NCI-H2081 (cell line): ENCODE measurements at places on chromosomes 6 and 20.

- DNase-seq: no peak
These were observed 67.1 kb downstream of the TFAP2A start for GRCh38 chr6:10347561-10348327.

- peak; percentile 48 for DNase-seq
These were observed 68.0 kb upstream of the KCNQ5 start for GRCh38 chr6:72553531-72554511.

- DNase-seq: no peak
These were observed 189.5 kb downstream of the BMP7 start for GRCh38 chr20:57076951-57077350.

DNA sequence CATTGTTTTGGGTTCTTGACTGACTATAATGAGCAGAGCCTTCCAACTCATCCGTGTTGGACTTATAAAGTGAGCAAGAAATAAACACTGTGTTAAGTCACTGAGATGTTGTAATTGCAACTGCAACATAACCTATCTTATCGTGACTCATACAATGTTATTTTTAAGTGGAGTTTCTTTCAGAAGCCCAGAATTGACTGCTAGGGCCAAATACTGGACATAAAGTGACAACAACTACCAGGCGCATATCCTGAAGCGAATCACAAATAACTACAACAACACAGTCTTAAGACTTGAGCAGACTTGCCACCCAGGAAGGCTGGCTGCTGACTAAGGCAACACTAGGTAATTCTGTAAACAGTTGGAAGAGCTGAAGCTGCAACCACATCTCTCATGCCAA is 326.6 kb downstream of the COL12A1 start:
- no peak for DNase-seq

GRCh38 chr6:28353981-28354676 is 4.4 kb downstream of the ZKSCAN3 start:
- peak; percentile 54 for DNase-seq

- no peak for DNase-seq
These were observed 69.4 kb upstream of the BMP2 start for GRCh38 chr20:6698056-6698455.

DNA sequence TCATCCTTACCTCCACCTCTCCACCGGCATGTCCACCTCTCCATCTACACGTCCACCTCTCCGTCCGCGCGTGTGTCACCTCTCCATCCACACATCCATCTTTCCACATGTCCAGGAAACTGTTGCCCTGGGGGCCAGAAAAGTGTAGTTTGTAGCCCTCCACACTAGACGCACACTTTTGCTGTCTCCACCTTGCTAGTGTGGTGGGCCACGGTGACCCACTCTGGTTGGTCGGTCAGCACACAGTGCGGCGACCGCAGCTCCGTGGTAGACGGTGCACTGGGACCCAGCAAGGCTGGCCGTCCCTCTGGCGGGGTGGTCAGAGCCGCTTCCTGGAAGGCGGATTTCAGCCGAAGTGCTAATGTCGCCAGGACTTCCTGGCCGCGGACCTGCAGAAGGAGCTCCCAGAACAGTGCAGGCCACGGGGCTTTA is 268.6 kb downstream of the DLL1 start:
- DNase-seq: no peak

- no peak for DNase-seq
These were observed 41.3 kb downstream of the RSPH3 start for GRCh38 chr6:158958504-158959386.

DNA sequence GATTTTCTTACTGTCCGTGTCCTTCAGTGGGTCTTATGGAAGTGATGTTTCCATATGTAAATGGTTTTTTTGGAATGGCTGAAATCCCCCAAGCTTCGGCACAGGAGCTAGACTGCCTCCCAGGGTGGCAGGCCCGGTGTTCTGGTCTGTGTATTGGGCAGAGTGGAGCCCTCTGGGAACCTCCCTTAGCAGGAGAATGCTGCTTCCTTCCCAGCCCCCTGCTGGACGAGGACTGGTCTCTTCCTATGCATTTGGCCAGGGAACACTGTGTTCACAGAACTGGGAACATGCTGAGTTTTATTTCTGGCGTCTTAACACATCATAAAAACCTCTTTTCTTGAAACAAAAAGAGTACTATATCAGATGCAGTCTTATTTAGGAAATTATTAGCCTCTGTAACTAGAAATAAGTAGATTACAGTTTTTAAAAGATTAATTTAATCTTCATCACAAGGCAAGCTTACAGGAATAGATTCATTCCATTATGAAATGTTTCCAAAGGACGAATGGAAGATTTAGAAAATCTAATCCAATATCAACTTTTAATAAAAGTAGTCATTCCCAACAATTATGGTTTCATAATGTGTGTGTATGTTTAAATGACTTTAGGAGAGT is 56.6 kb downstream of the SYTL3 start:
- DNase-seq: no peak

GRCh38 chr20:33522256-33522820 is 32.4 kb downstream of the CBFA2T2 start:
- no peak for DNase-seq

DNA sequence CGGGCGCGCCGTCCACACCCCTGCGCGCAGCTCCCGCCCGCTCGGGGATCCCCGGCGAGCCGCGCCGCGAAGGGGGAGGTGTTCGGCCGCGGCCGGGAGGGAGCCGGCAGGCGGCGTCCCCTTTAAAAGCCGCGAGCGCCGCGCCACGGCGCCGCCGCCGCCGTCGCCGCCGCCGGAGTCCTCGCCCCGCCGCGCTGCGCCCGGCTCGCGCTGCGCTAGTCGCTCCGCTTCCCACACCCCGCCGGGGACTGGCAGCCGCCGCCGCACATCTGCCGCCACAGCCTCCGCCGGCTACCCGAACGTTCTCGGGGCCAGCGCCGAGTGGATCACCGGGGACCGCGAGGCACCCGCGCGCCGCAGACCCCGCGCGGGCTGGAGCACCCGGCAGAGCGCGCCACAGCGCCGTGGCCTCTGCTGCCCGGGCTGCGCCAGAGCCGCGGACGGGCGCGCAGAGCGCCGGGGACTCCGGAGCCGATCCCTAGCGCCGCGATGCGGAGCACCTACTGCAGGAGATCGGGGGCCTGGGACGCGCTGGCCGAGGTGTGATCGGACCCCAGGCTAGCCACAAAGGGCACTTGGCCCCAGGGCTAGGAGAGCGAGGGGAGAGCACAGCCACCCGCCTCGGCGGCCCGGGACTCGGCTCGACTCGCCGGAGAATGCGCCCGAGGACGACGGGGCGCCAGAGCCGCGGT is at the start of gene BMP2:
Gene BMP2 (plus strand): TSS at position 151 of the 692 bp plus-strand sequence. CDS start 2,441 bp downstream, outside the sequence.
- DNase-seq: peak; percentile 77

GRCh38 chr20:63878899-63879663 is 14.0 kb downstream of the TPD52L2 start:
- DNase-seq: no peak

- DNase-seq: no peak
These were observed 14.9 kb upstream of the TFAP2C start for GRCh38 chr20:56614196-56614595.

DNA sequence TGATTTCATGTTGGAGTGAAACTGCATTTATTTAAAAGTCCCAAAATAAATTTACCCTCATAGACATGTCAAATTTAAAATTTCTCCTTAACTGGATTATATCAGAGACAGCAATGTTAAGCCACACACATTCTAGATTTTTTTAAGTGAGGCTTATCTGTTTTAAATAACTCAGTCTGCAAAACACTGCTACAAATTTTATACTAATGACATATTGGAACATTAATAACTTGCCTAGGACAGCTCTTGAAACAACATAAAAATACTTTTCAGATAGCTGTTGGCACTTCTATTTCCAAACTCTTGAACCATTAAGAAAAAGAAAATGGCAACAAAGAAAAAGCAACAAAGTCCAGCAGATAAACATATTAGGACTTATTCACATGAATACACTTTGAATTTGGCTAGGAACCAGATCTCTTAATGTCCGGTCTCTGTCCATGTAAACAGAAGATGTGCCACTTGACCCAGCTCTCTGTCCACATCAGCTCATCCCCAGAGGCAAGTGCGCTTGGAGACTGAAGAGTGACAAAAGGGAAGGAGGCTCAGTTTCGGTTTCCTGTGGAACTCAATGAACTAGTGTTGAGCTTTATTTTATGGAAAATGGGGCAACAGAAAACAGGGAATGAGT is 219.3 kb upstream of the THBS2 start:
- no peak for DNase-seq

DNA sequence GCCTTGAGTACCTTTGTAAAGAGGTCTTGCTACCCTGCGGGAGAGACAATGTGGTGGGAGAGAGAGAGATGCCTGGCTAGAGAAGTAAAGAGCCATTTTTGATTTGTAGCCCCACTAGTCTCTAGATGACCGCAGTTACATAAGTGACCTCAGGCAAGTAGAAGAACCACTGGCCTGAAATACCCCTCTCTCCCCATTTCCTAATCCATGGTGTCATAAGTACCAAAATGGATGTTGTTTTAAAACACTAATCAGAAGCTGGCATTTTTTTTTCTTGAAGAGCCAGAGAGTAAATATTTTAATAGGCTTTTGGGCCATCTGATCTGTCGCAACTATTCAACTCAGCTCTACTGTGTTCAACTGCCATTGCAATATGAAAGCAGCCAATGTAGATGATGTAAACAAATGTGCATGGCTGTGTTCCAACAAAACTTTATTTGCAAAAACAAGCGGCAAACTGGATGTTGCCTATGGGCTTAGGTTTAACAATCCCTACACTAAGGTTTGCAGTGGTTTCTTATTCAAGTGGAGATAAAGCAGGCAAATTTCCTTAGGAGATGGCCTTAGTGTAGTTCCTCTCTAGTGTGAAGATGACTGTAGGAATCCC is 36.5 kb downstream of the RARS2 start:
- DNase-seq: no peak

DNA sequence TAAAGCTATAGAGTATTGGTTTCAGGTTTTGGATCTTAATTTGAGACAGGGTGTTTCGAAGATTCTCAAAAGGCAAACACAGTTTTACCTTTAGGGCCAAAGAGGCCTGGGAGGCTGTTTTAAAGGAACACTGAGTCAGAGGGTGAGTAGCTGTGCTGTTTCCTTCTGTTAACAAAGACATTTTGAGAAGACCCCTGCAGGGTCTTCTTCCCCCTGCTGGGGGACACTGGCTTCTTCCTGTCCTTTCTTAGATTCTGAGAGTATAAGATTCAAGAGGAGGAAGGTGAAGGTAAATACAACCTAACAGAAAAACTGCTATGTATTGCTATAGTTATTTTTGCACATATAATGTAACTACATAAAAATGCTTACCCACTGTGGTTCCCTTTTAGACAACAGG is 19.0 kb downstream of the HS3ST5 start:
- DNase-seq: no peak

DNA sequence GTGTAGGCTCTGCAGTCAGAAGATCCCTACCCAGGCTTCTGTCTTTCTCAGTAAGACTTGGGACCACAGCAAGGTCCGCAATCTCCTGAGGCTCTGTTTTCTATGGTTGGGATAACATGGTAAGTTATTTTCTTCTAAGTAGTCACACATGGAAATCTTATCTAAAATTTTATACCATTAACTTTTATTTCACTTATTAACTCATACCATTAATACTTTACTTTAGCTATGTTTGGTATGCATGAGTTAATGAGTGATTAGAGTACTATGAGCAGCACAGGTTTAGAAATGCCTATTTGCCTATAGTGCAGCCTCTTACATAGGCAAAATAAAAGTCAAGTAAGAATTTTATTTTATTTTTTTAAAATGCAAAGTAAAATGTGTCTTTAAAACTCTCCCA is 27.2 kb downstream of the GINM1 start:
- no peak for DNase-seq

DNA sequence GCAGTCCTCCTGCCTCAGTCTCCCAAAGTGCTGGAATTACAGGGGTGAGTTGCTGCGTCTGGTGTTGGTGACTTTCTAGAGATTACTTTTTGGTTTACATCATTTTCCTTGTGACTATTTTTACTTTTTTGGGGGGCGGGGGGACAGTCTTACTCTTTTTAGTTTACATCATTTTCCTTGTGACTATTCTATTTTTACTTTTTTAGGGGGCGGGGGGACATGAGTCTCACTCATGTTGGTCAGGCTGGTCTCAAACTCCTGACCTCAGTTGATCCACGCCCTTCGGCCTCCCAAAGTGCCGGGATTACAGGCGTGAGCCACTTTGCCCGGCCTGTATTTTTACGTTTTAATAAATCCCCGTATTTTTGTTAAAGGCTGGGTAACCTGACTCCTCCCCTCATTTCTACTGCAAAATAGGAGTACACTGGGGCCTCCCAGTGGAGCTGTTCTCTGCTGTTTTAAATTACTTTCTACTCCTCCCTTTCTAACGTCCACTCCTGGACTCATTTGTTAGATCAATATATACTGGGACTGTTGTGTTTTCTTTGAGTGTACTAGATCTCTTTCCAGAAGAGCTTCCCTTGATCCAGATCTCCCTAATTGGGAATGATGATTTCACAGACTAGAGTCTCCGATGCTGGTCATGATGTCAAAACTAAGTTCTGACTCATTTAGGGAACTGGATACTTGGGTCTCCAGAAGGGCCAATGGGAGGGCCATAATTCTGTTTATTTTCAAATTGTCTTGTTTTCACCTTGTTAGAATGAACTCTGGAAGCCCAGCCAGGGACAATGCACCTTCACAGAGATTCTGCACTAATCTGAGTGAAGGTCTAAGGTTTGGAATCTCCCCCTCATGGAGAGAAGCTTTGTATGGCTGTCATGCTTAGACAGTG is 9.2 kb downstream of the HSPA1B start:
- DNase-seq: no peak

DNA sequence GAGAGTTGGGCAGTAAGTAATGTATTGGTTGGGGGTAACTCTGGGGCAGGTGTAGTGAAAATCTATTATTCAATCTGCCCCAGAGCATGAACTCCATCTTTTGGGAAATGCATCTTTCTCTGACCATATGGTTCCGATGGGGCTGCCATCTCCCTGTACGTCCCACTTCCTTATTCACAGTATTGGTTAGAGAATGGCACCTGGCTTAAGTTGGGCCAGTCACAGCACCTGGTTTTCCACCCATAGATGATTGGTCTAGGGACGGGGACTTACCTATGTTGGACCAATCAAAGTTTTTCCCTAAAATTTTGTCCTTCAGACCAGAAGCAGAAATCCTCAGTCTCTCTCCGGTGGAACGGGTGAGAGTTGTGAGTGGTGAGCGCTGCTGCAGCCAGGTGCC is 2.2 kb upstream of the RALY start:
- no peak for DNase-seq

DNA sequence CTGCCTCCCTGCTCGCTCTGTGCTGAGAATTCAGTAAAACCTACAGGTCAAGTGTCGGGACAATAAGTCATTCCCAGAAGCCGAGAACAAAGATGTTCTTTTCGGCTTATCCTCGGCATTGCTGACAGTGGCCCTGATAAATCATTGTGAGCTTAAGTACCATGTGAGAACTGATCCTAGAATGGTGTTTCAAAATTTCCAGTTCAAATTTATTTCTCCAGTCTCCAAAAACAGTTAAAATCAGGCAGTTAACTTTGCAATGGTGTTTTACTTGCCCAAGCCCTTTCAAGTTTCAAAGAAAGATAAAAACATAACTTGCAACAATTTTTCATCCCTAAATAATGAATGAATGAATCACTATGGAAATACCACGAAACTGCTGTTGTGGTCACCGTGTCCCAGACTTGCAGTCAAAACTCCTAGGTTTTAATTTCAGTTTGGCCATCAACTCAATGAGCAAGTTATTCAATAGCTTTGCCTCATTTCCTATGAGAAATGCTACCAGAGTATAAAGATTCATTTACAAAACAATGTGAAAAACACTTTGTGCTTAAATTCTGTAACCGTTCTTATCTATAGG is 4.3 kb downstream of the ATP5F1E start:
- DNase-seq: no peak
